Placental pericyte (primary cell): ENCODE measurements at places on chromosomes 12 and 14. TPM values are rescaled to one million over a fixed set of nuclear protein-coding genes. Genes with fewer than 3 reads are reported as not detected.

Gene BTBD6
- 52.7 and 106 TPM in 2 replicates for total RNA-seq

Gene PLEK2
- 12.0 and 44.7 TPM in 2 replicates for total RNA-seq

Gene ANKRD33
- not detected in 2 replicates for total RNA-seq

Gene KRT5
- 1.7 TPM in 1 of 2 replicates, not detected in the other for total RNA-seq

Gene ASIC1
- 0.72 and 3.5 TPM in 2 replicates for total RNA-seq

Gene NTN4
- 5.5 and 16.3 TPM in 2 replicates for total RNA-seq
